ENCODE measurements at places on chromosomes 2 and 18.

DNA sequence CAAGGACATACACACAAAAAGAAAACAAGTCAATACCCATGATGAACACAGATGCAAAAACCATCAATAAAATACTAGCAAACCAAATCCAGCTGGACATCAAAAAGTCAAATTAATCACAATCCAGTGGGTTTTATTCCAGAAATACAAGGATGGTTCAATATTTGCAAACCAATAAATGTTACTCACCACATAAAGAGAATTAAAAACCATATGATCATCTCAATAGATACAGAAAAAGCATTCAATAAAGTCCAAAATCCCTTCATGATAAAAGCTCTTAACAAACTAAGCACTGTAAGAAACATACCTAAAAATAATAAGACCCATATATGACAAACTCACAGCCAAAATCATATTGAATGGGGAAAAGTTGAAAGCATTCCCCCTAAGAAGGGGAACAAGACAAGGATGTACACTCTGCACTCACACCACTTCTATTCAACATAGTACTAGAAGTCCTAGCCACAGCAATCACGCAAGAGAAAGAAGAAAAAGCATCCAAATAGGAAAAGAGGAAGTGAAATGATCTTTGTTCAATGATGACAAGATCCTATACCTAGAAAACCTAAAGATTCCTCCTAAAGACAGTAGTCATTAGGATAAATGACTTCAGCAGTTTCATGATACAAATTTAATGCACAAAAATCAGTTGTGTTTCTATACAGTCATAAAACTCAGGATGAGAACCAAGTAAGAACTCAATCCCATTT, 62.6 kb downstream of the TRAPPC8 start:
- no peak for DNase-seq

DNA sequence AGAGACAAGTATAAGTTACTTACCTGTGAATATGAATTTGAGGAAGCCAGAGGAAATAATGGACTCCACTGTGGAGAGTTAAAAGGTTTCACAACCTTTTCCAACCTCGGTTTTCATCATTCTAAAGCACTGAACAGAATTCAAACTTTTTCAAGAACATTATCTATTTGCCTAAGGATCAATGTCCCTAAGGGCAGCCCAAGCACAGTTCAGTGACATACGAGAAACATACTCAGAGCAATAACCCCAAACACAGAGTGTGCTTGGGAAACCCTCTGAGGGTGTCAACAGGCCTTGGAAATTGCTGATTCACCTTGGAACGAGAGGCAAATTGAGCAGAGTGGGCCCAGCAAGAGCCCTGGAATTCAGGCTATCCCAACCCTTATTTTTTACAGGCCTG, at the start of gene ABCB11:
TSS of gene ABCB11 (minus strand) at position 123 of the 400 bp plus-strand sequence. CDS start 13,199 bp downstream, outside the sequence.
- DNase-seq: no peak

DNA sequence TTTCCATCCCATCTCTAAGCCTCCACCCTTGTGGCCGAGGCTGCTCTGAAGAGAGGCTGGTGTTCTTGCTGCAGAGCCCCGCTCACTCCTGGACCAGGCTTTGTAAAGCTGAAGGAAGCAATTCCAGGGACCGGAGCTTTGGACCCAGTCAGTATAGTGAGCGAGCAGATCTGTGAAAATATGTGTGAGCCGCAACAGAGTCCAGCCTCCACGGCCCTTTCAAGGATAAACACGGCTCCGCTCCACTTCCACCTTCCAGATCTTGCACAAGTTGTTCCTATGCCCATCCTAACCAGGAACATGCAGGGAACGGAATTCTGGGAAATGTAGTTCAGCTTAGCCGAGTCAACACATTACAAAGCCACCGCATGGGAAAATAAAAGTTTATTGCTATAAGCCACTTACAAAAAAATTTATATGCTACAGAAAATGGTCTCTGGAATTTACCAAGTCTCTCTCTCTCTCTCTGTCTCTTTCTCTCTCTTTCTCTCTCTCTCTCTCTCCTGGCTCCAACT, 151.7 kb upstream of the ZNF521 start:
- no peak for DNase-seq

GRCh38 chr2:154556607-154557006, 141.9 kb upstream of the KCNJ3 start:
- no peak for DNase-seq

DNA sequence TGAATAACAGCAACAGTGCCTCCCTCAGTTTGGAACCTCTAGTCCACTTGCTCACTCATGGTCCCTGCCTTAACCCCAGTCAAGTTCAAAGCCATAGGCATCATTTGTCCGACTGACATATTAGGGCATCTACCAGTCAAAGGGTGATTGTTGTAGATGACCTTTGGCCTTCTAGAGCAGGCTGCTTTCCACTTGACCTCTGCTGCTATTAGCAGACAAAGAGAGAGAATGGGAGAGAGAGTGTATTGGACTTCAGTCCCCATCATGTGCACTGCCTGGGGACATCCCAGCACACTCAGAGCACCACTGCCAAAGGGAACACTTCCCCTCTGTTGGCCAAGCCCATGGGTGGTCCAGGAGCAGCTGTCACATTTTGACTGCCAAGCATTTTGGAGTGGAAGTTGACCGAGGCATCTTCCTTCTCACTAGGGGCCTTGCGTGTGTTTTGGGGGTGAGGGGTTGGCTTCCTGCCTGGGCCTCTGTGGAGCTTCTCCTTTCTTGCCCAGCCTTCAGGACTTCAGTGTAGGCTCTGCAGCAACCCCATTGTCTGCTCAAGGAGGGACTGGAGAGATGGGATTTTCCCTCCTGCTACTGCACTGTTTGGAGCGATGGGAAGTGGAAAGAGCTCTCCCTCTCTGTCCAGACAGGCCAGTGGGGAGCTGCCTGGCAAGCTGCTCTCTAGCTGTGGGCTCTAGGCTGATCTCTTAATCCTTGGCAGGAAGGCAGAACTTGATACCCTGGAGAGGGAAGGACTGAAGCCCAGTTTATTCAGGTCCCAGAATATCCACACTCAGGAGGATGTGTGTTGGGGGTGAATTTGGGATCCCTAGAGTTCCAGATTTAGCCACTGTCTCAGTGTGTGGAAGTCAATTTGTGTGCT, 68.1 kb downstream of the TMEM247 start:
- DNase-seq: no peak

GRCh38 chr18:28177828-28178635, 1.1 kb upstream of the CDH2 start:
- no peak for DNase-seq

All from activated naive CD4-positive, alpha-beta T cell (primary cell).